ENCODE measurements at places on chromosomes 3 and 15. TPM values are rescaled to one million over a fixed set of nuclear protein-coding genes. Genes with fewer than 3 reads are reported as not detected.

ANKRD34C gene
- not detected for total RNA-seq

CPLX3 gene
- total RNA-seq: not detected

STRC gene
- 0.17 TPM for total RNA-seq

MUC4 gene
- total RNA-seq: not detected

ZIC1 gene
- not detected for total RNA-seq

CHL1 gene
- 8.9 TPM for total RNA-seq

KNG1 gene
- total RNA-seq: not detected

GOLGA6L2 gene
- not detected for total RNA-seq

NRROS gene
- 0.58 TPM for total RNA-seq

ACTRT3 gene
- total RNA-seq: 4.8 TPM

FETUB gene
- total RNA-seq: not detected

SNTN gene
- not detected for total RNA-seq

TMEM40 gene
- not detected for total RNA-seq

ACOX2 gene
- total RNA-seq: 26.5 TPM

C2CD4A gene
- not detected for total RNA-seq

PYGO1 gene
- 11.2 TPM for total RNA-seq

RLBP1 gene
- not detected for total RNA-seq

ALPK3 gene
- total RNA-seq: 0.87 TPM

ZBBX gene
- total RNA-seq: not detected

GPR62 gene
- total RNA-seq: under 0.01 TPM

OR5K4 gene
- not detected for total RNA-seq

NCKIPSD gene
- total RNA-seq: 11.8 TPM
